NCI-H1105 treated with DMSO at 0.1 percent for 48 hours (cell line): ENCODE measurements at places on chromosomes 7 and 10.

DNA sequence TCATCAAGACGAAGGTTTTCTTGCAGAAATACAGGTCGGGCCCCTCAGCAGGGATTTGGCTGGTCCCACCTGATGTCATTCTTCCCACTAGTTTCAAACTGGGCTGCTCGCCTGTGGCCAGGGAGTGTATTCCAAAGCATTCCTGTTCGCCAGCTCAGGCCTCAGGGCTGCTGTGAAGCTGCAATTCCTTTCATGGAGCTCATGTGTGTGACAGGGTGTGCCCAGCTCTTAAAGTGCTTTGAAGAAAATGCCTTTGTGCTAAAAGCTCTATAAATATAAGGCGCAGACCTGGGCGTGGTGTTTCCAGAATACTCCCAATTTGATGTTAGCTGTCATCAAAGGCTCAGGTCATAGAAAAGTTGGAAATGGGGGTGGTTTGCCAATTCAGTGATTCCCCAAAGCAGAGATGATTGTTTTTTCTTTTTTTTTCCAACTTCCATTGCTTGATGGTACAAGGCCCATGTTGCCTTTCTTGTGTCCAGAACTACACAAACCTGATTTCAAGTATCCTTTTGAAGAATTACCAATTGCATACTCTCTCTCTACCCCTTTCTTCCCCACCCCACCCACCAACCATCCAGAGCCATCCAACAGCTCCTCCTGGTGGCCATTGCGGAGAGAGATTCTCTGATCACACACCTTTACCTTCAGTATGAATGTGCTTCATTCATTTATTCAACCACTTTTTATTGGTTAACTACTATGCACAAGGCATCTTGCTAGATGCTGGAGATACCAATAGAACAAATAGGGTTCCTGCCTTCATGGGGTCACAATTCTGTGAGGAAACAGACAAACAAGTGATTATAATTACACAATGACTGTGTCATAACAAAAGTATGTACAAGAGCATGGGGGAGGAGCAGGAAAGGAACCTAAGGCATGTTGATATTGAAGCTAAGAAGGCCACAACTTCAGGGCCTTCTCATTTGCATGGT, 297.3 kb upstream of the LYZL1 start:
- DNase-seq = no peak

GRCh38 chr7:5495581-5496375, 72.1 kb upstream of the TNRC18 start:
- DNase-seq = no peak

DNA sequence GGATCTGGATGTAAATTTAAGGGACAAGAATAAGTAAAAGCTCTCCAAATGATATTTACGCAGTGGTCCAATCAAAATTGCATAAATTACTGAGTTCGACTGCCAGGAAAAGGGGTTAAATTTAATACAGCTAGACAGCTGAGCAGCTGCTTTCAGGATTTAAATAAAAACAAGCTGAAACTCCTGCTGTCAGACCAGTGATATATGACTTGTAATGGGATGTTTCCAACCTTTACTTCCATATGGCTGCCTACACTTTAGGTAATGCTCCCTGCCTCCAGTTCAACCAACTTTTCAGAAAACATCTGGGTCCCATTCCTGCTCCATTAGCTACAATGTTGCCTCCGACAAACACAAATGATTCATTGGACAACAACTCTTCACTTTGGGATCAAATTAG, 326.3 kb upstream of the DGKB start:
- no peak for DNase-seq

- DNase-seq = no peak
These were observed 442.1 kb upstream of the NRP1 start for GRCh38 chr10:33776419-33777070.

- no peak for DNase-seq
These were observed 19.5 kb upstream of the CYREN start for GRCh38 chr7:135189961-135190360.

DNA sequence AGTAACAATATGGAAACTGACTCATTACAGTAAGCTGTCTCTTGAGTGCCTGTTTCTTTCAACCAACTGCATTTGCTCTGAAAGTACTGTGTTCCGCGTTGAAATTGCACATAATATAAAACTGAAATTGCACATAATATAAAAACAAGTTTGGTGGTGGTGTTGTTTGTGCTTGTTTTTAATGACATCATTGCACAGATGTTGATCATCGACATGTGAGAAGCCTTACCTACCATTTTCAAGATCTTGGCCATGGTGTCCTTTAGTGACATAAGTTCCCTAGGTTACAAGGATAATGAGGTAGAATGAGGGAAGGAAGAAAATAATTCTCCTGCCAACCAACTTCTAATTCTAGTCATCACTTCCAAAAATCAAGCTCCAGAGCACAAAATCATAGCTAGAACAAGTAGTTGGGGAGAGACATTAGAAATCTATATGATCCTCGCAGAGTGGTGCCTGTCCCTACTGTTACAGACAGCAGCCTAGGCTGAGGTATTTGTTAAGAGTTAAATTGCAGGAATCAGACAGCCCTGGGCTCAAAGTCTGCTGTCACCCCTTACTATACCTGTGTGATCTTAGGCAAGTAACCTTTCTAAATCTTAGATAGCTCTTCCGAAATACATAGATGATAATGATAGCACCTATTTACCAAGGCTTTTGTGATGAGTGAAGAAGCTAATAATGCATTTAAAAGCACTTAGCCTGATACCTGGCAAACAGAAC, 29.3 kb downstream of the DOCK4 start:
- DNase-seq = peak; percentile 22

GRCh38 chr10:15742836-15743235, 23.1 kb upstream of the ITGA8 start:
- DNase-seq = no peak

DNA sequence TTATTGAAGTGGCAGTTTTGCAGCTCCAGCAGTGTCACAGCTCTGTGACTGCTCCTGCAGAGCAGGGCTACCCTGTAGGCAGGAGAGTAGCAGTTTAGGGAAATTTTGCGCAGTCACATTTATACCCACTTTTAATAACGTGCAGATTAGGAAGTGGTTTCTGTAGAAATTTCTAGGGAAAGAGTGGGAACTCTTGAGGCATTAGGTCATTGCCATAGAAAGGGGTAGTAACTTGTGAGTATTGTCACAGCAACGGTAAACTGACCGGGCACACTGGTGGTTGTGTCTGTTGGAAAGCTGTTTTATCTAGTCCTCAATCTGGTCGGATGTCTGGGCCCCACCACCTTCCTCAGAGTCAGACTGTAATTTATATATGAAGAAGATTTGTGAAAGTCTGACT, 51.9 kb downstream of the CDC14C start:
- no peak for DNase-seq

DNA sequence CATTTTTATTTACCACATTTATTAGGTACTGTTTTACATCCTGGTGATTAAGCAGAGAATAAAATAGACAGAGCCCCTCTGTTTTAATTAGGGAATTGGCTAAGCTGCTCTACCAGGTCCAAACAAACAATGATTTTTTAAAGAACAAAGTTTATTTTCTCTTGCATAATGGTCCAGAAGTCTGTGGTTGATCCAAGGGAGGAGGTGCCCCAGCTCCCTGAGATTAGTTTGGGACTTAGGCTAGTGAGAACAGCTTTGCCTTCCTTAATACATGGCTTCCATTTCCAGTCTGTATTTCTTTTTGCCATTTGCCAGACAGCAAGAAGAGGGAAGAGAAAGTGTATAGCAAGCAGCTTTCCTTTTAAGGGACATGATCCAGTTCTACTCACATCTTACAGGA, 2.9 kb upstream of the MIOS start:
- no peak for DNase-seq

- DNase-seq = no peak
These were observed 109.5 kb downstream of the NRF1 start for GRCh38 chr7:129721068-129721467.

DNA sequence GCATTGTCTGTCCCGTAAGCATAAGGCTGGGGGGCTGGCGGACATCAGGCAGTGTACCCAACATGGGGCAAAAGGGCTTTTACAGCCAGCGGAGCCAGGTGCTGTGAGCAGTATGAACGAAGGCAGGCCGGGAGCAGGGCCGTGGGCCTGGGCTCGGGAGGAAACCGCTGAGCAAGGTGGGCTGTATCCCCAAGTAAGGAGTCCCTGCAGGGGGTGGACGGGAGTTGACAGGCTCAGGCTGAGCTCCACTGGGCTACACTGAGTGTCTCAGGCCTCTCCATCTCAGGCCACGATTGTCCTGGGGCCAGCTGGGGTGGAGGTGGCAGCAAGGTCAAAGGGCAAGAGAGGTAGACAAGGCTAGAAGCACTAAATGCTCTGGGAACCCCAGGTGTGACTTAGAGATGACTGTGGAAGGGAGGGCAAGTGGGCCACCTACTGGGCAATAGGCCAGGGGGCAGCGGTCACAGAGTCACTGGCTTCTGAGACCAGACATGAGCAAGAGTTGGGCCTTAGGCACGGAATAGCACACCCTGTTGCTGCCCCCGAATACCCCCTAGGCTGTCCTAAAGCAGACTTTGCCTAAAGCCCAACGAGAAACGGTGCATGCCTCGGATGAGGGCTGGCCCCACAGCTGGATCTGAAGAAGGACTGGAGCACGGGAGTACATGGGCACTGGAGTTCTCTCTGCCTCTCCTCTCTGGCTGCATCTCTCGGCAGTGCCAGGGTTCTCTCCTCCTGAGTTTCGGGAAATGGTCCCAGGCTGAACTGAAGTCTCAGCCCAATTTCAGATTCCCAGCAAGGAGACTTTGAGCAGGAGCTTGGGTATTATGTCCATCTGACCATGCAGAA, 10.8 kb upstream of the RAMP3 start:
- DNase-seq = no peak

GRCh38 chr7:63113713-63114285, 884.9 kb upstream of the ZNF722 start:
- no peak for DNase-seq

DNA sequence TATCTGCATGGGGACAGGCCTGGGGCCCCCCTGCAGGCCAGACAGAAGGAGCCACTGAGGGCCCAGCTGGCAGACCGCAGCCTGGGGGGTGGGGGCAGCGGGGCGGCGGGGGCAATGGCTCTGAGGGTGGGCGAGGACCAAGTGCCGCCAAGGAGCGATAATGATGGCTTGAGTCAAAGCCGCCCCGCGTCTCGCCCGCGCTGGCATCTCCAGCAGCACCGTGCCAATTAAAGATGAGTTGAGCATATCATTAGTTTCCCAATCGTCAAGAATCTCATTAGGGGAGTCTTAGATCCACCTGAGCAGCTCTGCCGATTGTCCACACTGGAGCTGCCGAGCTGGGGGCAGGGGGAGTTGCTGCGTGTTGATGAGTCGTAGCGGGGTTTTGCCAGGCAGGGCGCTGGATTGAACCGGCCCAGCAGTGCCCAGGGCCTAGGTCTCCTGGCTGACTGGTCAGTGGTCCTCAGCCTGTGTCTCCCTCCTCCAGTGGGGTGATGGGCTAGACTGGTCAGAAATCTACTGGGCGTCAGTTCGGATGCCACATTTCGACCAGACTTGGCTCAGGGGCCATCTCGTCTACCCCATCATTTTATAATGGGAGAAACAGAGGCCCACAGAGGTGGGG, 41.0 kb upstream of the PSMG3 start:
- no peak for DNase-seq

DNA sequence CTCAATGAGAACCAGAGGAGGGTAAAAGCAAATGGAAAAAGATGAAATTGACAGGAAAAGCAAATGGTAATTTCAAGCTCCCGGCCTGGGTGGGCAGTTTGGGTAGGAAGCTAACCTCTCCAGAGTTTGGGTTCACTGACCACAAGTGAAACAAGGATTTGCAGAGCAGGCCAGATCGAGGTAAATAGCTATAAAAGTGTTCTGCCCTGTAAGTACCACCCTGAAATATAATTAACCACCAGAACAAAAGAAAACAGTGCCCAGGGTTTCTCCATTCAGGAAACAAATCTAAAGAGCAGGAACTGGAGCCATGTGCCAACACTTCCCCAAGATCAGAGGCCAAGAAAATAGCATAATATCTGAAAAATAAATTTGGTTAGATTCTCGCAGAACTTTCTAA, 276.7 kb upstream of the MEOX2 start:
- no peak for DNase-seq

- no peak for DNase-seq
These were observed 64.8 kb upstream of the PAPSS2 start for GRCh38 chr10:87594864-87595263.

DNA sequence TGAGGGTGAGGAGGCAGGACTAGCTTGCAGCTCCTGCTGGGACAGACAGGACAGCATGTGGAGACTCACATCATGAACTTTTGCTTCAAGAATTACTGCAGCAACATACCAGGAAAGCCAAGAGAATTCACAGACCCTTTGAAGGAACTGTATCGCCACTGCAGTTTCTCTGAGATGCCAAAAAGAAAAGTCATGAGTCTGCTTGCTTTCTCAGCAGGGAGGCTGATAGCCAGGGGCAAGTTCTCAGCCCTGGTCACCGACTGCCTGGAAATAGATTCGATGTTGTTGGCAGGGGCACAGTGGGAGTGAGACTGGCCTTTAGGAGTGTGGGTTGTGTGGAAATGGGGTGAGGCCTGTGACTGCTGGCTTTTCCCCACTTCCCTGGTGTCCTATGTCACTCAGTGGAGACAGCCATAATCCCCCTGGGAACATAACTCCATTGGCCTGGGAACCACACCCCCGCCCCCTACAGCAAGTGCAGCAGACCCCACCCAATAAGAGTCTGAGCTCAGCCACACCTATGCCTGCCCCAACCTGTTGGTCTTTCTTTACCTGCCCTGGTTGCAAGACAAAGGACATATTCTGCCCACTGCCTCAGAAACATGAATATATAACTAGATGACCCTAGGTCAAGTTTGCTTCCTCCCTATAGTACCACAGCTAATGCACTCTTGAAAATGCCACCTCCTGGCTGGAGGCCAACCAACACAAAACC, 1.6 kb upstream of the SAMD9 start:
- no peak for DNase-seq

GRCh38 chr10:25820472-25820871, 113.6 kb upstream of the MYO3A start:
- DNase-seq = no peak

DNA sequence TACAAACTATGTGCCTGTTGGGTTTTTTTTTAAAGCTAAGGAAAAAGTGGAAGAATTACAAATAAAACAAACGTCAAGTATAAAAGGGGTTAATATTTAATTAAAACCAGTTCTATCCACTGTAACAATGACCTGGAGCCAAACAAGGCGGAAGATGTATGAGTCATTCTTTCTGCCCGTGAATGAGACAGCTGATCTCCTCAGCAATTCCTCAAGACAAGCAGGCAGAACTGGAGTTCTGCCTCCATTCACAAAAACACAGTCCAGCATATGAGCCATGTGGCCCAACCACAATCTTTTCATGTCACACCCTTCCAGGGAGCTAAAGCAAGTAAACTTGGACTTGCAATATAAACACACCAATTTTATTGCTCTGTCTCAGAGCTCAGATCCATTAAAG, 8.4 kb downstream of the ETV1 start:
- no peak for DNase-seq

DNA sequence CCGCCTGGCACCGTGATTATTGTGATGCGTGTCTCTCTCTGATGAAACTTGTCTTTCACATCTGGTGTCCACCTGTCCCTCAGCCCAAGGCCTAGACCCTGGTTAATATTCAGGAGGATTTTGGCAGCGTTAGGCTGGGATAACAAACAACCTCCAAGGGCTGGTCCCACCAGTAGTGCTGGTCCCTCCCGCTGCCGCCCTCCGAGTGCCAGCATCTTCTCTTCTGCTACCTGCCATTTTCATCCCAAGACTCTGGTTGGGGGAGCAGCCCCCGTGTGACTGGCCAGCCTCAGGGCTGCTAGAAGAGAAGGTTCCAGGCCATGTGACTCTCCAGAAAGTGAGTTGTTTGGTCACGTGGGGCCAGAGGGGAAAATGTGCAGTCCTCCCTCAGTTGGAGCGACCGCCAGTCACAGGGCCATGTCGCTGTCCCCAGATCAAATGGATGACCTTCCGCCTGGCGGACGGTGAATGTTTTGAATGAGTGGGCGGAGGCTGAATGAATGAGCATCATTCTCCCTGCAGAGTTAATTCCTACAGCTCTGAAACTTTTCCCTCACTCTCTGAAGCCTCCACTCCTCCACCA, 479.9 kb upstream of the FOXK1 start:
- no peak for DNase-seq
